ENCODE measurements at places on chromosomes 12 and 14.

- peak; percentile 100 for DNase-seq
Measured at GRCh38 chr12:122871851-122872780, 23.8 kb downstream of the VPS37B start.

DNA sequence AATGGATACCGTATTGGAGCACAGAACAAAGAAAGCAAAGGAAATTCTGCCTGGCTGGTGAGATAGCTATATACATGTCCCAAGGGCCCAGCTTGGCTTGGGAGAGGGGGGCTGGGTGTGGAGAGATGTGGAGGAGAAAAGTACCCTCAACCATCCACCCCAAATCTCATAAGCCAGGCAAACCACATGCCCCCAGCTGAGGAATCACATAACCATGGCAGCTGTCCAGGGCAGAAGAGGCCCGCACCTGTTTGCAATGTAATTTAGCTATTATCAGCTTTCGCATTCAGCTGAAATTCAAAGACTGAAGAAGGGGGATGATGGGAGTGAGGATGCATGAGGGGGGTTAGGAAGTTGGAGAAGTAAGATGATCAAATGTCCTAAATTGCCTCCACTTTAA is 196.1 kb downstream of the TBX5 start:
- DNase-seq, result no peak

GRCh38 chr14:46480817-46481216 is 170.8 kb downstream of the RPL10L start:
- no peak for DNase-seq

GRCh38 chr12:57078519-57079404 is at the start of gene NEMP1:
Gene NEMP1 (minus strand): TSS chr12:57078791. CDS start chr12:57078745, 46 bp downstream.
- DNase-seq, result peak; percentile 100

GRCh38 chr14:94139421-94139820 is 10.0 kb upstream of the IFI27L2 start:
- DNase-seq, result no peak

GRCh38 chr12:92138144-92138543 is 7.5 kb downstream of the BTG1 start:
- no peak for DNase-seq

DNA sequence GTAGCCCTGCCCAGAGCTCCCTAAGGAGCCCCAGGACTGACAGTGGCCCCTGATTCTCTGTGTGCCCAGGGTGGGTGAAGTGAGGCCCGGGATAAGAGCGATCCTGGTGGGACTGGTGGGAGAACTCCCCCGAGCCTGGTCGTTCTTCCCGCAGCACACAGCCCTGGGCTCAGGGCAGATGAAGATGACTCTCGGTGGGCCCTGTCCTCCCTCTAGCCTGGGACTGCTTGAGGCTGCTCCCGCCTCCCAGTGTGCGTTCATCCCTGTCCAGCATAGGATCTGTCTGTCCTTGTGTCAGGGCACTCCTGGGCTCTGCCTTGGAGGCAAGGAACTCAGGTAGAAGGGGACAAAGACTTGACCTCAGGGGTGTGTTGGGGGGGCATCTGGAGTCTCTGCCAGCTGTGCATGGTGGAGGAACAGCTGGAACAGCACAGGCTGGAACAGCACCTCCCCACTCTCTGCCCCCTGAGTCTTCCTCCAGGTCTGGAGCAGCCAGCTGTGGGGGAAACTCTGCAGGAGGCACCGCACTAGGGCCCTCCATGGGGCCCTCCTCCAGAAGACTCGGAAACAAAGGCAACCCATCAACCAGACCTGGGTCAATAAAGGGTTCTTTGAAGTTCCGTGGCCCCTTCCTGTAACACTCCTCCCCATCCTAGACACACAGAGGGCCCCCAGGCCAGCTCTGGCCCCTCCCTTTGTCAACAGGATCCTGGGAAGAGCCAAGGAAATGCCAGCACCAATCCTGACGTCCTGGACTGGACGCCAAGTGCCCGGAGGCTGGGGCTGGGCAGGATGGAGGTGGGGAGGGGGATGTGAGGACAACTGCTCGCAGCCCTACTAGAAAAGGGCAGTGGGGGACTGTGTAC is 15.9 kb downstream of the FAIM2 start:
- no peak for DNase-seq

- no peak for DNase-seq
Measured at GRCh38 chr12:129052373-129052772, 199.1 kb downstream of the GLT1D1 start.

GRCh38 chr12:22355011-22355580 is 20.6 kb upstream of the ST8SIA1 start:
- DNase-seq, result no peak

DNA sequence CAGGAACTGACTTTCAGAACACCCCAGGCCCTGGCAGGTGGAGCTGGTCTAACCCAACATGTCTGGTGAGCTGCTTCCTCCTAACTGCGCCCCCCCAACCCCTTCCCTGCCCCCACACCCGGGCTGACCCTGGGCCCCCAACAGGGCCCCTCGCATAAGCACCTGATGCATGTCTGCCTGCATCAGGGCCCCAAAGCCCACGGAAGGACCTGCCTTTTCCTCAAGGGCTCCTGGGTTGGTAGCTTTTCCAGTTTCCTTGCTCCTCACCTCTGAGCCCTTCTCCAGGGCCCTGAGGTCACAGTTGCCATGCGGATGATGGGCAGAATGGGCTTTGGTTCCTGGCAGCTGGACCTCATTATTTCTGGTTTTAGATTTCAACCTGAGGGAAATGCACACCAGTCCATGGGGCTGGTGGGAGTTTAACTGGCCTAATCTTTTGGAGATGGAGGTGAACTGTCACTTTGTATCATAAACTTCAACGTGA is 18.5 kb downstream of the TESC start:
- DNase-seq, result no peak

- no peak for DNase-seq
Measured at GRCh38 chr12:110314308-110314707, 33.3 kb downstream of the ATP2A2 start.

DNA sequence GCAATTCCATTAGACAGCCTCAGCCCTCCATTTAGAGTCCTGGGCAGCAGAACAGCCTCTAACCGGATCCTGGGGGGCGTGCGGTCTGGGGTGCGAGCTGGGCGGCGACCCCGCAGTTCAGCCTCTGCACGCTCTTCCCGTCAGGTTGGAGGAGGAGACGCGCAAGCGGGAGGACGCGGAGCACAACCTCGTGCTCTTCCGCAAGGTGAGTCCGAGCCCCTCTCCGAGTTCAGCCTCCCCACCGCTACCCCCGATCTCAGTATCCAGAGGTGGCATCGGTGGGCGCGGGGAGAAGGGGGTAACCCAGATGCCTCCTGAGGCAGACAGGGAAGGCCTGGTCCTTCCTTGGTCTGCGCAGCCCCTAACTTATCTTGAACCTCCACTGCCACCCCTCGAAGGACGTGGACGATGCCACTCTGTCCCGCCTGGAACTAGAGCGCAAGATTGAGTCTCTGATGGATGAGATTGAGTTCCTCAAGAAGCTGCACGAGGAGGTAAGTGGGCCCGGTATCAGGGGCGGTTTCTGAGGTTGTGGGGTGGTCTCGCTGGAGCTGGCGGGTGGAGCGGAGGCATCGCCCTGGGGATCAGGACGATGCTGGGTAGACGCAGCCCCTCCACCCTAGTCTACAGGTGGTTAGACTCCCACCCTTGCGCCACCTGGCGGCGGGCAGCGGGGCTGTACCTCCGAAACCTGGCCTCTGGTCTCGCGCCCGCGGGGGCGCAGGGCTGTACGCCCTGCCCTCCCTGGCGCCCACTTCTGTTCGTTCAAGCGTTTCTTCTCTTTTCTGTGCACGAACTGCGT is 1.3 kb downstream of the PRPH start:
- DNase-seq, result no peak

DNA sequence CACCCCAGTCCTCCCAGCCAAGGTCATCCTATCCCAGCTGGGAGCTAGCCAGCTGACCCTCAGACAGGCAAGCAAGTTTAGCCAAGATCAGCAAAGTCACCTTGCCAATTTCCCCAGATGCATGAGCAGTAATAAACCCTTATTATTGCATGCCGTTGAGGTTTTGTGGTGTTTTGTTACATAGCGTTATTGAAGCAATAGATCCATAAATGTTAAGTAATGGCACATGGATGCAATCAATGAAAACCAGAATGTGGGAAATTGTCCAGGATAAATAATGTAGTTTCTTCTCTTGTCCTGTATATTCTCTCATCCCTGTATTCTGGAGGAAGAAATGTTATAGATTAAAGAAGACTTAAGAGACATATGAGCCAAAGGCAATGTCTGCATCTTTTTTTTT is 18.0 kb upstream of the TMEM260 start:
- no peak for DNase-seq

- DNase-seq, result no peak
Measured at GRCh38 chr12:41514907-41515306, 326.8 kb downstream of the PDZRN4 start.

Measured in iPS DF 6.9 (cell line).